Activated CD4-positive, alpha-beta T cell treated with anti-CD3 and anti-CD28 coated beads, Interleukin-2, amount 10 ng/mL, durations not matched to agents 7 days and 5 days (primary cell): ENCODE measurements at places on chromosomes 4 and X.

GRCh38 chr4:146638786-146639505 lies at the start of gene POU4F2:
Gene POU4F2, plus strand, starts transcription at chr4:146638893. Its CDS starts 248 bp downstream, at chr4:146639141.
- DNase-seq, result no peak

GRCh38 chrX:151711154-151711553 lies 4.7 kb upstream of the FATE1 start:
- no peak for DNase-seq

- DNase-seq, result no peak
Measured at GRCh38 chr4:30821859-30822612, 101.9 kb downstream of the PCDH7 start.

- no peak for DNase-seq
Measured at GRCh38 chr4:87622303-87622702, 14.0 kb downstream of the DSPP start.

DNA sequence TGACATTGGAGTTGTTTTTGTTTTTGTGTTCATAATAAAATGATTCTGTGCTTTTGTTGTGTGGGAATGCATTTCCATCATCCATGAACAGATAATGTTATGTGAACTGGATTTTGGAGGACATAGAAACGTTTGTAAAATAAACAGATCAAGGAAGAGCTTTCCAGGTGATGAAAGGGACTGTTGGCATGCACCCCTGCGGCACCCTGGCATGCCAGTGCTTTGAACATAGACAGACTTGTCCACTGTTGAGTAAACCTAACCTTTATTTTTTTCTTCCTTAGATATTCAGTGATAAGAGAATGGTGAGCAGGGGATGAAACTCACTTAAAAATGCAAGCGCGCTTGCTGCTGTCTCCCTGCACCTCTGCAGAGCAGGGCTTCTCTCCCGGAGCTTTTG lies 59.8 kb downstream of the TRAPPC11 start:
- DNase-seq, result no peak

DNA sequence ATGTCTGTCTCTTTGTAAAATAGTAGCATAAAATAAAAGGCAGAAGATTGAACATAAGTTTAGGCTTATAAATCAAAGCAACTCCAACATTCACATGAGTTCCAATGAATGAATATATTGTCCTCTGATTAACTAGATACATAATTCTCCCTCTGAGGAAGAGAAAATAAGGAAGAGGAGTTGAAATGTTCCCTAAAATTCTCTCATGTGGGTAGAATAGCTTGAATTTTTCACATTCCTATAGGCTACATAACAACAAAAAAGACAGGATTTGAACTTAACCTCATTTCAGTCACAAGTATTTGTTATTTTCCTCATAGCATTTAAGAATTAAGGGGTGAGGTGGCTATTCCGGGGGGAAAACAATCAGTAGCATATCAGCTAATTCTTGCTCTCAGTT lies 462.4 kb upstream of the NDST4 start:
- no peak for DNase-seq

GRCh38 chr4:114025176-114025777 lies 45.8 kb upstream of the ARSJ start:
- no peak for DNase-seq

GRCh38 chrX:41435708-41436107 lies 11.4 kb upstream of the NYX start:
- DNase-seq, result no peak

GRCh38 chrX:50497114-50497513 lies 26.5 kb upstream of the DGKK start:
- DNase-seq, result no peak

DNA sequence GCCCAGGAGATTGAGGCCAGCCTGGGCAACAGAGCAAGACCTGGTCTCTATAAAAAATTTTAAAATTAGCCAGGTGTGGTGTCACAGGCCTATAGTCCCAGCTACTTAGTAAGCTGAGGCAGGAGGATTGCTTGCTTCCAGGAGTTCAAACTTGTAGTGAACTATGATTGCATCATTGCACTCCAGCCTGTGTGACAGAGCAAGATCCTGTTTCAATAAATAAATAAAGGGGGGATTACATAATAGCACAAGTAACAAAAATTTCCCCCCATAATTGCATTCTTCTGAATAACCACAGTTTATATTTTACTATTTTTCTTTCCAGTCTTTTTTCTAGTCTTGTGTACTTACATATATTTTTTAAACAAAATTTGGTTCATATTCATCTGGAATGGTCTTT lies 135.6 kb downstream of the CHIC2 start:
- no peak for DNase-seq

DNA sequence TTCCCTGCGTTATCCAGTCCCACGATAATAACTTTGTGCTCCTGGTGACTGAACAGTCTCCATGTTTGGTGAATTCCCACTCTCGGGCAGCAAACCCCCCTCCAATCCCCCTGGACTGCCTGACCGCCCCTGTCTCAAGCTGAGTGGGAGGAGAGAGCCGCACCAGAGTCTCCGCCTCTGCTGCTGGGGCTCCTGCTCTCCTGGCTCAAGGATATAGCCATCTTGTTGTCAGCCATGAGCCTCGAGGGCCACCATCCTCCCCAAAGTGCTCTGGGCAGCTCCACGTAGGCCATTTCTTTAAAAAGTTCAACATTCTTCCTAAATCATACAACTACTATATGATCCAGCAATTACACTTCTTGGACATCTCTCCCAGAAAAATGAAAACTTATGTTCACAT lies 49.3 kb upstream of the PGRMC1 start:
- no peak for DNase-seq
